Inflammatory macrophage (primary cell): ENCODE measurements at places on chromosomes 4 and X.
A peak's percentile ranks its signal among the peaks of the same experiment; 100 is the strongest.

DNA sequence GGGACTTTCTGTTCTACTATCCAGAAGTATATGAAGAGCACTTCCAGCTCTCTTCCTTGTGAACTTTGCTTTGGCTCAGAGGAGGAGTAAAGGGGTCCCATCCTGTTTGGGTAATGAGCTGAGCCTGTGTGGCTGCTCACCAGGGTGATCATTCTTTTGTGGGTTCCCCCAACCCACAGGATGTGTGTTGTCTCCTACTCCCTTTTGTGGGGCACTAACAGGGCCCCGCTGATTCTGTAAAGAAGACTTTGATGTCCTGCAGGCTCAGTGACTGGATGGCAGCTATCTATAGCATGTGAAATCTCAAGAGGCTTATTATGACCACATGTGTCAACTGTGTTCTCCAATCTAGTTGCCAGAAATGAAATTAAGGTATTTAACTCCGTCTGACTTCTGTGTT, 40.8 kb downstream of the ZNF518B start:
- no peak for DNase-seq

DNA sequence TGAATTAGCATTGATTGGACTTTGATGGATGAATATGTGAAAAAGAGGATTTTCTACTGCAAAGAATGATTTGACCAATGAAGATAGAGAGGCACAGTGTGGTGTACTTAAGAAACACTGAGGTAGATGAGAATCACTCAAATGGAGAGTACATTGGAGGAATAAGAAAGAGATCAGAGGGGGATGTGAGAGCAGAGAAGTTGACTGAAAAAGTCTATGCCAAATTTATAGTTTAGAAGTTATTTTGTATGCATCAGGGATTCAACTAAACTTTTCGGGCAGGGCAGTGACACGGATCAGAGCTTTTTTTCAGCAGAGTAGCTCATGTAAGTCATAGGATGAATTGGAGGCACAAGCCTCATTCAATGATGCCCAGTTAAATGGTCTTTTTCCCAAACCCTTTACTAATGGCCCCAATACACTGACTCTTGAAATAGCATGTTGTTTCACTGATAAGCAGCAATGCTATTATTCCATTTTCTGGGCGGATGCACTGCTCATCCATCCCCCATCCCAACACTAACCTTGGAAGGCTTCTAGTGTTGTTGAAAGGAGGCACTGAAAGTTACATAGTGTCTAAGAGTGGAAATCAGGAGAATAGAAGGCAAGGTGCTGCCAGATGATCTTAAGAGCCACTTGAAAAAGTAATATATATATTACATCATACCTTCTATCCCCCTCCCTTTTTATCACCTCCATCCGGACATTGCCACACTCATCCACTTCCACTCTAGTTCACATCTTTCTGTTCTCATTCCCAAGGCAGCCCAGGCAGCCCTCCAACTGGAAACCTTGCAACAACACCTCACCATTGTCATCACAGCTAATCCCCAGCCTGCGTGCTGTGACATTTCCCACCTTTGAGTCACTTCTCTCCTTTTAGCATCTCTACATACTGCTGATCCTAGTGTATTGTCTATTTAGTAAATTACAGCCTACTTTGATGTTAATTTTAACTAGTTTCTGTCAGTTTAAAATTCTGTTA, 46.1 kb downstream of the ARHGAP24 start:
- DNase-seq: no peak

DNA sequence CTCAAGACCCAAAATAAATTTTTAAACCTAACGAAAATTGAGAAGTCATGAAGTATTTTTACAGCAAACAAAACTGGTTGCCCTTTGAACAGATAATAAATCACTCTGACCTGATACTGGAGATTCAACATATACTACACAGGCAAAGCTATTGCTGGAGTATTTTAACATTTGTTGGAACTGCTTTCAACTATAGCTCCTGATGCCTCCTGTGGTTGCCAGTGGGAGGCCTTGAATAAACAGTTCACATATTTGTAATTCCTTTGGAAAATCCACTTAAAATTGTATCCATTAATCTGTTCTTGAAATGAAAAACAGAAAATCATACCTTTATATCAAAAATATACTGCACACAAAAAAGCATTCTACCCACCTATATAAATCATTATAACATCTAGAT, 605.1 kb downstream of the KCTD8 start:
- no peak for DNase-seq

DNA sequence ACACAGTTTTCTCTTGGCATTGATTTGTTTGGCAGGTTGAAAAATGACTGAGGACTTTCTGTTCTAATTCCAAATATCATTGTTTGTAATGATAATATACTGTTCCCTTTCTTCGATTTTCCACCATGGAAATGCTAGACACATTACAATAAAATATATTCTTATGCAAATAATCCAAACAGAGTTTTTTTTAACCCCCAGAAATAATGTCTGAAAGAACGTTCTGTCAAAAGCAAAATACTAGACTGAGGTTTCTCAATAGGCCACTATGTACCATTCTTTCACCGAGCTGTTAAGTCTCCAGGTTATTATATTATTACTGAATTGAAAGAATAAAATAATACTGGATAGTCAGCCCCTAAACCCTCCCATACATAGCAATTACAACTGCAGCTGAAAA, 312.5 kb downstream of the ZIC3 start:
- no peak for DNase-seq

DNA sequence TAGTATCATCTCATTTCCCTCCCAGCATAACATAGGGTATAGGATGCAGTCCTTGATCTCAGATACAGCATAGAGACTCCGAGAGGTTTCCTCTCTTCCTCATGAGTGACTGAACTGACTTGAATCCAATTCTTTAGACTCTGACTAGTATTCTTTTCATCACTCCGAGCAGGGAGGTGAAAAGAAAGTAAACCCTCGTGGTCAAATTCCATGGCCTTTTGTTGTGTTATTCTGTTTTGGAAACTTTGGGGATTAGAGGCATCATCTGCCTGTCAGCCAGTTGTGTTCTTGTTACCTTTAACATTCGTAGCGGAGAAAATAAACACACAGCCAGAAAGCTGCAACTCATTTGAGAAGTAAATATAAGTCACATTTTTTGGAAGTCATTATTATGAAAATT, 206.6 kb downstream of the ARHGAP10 start:
- DNase-seq: no peak

DNA sequence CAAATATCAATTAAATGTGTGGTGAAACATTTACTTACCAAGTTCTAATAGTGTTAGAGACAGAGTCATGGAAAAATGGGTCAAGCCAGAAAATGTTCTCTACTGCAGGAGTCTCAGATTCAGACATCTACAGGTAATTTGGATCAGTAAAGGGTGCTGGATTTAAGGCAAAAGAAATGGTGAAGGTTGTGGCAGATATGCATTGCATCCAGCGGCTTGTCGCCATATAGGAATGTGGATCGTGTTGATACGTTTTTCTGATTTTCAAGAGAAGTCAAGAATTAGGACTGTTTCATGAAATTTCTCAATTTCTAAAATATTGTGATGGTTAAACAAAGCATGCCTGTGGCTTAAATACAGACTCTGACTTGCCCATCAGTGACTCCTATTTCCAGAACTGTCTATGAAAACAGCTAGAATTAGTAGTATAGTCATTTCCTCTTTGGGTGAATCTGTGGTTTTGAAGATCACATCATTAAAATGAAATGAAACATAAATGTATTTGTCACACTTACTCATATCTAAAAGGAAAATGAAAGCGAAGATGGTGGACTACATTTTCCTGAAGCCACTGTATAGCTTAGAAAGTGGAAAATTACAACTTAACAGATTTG, 110.1 kb upstream of the VEGFC start:
- peak; percentile 6 for DNase-seq
